Midbrain (tissue), 1 donor: ENCODE measurements at places on chromosomes 7 and 10.

DNA sequence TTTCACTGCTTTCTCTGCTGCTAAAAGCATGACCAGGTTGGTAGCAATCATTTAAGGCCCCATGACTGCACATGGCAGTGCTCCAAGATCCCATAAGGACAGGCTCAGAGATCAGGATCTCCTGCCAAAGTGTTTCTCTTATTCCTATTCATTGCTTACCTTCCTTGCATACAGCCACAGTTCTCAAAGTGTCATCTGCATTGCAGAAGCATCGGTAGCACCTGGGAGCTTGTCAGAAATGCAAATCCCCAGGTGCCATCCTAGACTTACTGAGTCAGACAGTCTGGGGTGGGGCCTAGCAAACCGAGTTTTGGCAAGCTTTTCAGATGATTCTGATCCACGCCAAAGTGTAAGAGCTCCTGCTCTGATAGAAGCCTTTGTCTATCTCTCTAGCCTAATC is 489.0 kb upstream of the AUTS2 start:
- DNase-seq: no peak

- no peak for DNase-seq
Observed at GRCh38 chr7:112508404-112508803, 27.6 kb downstream of the LSMEM1 start.

- no peak for DNase-seq
Observed at GRCh38 chr10:117790179-117790578, 247.6 kb downstream of the EMX2 start.

DNA sequence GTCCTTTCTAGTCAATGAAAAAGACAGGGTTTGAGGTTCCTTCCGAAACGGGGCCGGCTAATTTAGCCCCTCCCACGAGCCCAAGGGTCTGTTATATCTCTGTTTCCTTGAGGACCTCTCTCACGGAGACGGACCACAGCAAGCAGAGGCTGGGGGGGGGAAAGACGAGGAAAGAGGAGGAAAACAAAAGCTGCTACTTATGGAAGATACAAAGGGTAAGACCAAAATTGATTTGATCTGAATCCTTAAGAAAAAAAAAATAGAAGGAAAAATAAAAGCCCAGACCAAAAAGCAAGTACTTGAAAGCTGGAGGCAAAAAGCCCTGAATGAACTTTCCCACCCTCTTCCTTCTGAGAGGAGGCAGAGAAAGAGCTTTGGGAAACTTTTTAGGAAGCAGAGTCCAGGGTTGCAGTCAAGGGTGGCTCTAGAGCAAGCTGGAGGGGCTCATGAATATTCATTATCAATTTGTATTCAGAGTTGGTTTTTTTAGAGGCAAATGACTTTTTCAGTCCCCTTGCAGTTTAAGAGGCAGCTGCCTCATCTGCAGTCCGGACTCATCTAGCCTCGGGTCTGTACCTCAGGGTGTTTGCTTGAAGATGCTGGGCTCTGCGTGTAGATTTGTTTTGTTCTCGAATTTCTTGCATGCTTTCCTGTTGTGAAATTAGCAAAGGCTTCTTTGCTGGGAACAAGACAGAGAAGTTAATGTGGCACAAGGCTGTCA is at the start of gene ENTPD1:
Gene ENTPD1 (plus strand): TSS at position 123 of the 721 bp plus-strand sequence. CDS start 77 bp downstream, at position 200.
- peak; percentile 44 for DNase-seq

- no peak for DNase-seq
Observed at GRCh38 chr10:69640196-69640980, 10.3 kb downstream of the FAM241B start.

GRCh38 chr7:52006674-52007073 is 690.1 kb upstream of the COBL start:
- DNase-seq: no peak

GRCh38 chr7:70542750-70543376 is 589.1 kb upstream of the GALNT17 start:
- no peak for DNase-seq

DNA sequence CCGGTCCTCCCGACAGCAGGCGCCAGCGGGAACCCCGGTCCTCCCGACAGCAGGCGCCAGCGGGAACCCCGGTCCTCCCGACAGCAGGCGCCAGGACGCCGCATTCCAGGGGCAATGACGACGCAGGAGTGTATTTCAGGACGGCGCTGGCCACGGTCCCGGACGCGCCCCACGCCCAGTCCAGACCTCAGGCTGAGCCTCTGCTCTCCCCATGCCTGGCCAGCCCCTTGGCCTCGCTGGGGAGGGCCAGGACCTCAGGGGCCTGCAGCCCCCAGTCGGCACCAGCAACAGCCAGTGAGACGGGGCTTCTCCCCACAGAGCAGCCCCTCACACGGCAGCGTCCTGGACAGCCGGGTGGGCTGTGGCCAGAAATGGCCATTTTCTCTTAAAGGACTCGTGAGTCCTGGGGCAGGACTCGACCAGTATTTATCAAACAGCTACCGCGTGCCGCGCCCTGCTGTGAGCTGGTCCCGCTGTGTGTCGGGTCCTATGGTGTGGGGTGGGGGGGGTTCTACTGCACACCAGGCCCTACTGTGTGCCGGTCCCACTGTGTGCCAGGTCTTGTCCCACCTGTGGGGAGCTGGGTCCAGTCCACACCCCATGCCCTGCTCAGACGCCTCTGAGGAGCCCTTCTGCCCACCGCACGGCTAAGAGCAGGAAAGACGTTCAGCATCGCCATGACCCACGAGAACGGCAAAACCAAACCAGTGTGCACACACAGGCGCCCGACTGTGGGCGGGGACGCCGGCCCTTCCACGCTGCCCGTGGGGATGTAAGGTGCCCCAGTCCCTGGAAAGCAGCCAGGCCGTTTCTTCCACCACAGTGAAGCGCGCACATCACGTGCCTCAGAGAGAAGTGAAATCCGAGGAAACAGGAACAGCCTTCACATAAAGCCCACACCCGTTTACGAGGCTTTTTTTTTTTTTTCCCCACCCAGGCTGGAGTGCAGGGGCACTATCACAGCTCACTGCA is 33.3 kb downstream of the GET4 start:
- DNase-seq: peak; percentile 34

DNA sequence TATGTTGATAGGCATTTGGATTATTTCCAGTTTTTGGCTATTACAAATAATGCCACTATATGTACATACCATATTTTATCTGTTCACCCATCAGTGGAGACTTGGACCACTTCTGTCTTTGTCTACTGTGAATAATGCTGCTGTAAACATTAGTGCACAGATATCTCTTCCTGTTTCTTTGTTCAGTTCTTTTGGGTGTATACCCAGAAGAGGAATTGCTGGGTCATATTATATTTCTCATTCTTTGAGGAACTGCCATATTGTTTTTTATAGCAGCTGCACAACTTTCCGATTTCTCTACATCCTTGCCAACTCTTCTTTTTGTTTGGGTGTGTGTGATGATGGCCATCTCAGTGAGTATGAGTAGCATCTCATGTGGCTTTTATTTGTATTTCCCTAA is 218.0 kb downstream of the LRMDA start:
- DNase-seq: no peak

DNA sequence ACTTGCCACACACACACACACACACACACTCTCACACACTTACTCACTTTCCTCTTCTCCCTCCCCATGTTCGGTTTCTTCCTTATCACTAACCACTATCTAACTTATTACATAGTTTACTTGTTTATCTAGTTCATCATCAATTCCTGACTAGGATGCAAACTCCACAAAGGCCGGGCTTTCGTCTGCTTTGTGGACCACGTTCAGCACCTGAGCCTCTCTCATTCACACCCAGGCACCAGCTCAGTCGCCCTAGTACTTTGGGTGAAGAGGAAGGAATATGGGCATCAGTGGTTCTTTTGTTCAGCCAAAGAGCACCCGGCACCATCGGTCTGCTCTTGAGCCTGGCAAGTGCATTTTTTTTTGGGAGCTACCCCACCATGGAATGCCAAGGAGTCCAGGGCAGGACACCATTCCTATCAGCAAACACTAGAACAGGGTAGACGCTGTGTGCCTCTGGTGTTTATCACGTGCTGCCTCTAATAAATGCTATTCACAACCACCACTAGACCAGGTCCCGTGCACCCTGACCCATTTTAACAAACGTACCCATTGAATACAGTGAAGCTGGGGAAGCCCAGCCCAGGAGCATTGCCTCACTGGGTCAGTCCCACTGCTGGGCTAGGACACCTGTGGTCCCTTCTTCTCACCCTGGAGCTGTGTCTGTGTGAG is 2.2 kb downstream of the C10orf67 start:
- no peak for DNase-seq

- DNase-seq: no peak
Observed at GRCh38 chr7:131835141-131835540, 278.7 kb upstream of the PODXL start.

DNA sequence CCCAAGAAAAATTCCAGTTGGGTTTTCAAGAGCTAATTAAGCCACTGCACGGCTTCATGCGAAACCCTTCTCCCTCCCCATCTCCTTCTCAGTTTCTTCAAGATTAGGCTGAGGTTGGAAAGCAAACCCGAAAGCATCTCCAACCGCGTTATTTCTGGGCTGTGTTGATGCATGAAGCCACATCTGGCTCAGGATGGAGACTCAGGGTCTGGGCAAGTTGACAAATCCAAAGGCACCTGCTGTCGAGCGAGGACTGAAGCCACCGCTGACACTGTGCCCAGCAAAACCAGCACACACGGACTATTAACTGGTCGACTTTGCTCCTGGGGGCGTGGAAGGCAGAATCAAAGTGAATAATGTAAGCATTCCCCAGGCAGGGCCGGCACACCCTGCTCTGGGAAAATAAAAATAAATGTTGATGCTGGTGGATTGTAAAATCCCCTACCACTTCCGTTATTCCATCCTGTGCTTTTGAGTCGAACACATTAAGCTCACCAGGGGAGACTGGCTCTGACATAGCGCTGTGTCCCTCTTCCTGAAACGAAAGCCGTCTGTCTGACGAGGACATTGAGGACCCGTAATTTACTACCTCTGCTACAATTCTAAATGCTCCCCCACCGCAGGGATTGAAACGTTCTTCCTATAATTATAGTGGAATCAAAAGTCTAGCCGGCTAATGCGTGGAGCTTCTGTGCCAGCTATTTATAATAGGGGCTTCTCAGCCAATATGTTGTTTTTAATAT is 269.8 kb downstream of the ADARB2 start:
- no peak for DNase-seq

- DNase-seq: no peak
Observed at GRCh38 chr7:70005891-70006260, 407.6 kb downstream of the AUTS2 start.

DNA sequence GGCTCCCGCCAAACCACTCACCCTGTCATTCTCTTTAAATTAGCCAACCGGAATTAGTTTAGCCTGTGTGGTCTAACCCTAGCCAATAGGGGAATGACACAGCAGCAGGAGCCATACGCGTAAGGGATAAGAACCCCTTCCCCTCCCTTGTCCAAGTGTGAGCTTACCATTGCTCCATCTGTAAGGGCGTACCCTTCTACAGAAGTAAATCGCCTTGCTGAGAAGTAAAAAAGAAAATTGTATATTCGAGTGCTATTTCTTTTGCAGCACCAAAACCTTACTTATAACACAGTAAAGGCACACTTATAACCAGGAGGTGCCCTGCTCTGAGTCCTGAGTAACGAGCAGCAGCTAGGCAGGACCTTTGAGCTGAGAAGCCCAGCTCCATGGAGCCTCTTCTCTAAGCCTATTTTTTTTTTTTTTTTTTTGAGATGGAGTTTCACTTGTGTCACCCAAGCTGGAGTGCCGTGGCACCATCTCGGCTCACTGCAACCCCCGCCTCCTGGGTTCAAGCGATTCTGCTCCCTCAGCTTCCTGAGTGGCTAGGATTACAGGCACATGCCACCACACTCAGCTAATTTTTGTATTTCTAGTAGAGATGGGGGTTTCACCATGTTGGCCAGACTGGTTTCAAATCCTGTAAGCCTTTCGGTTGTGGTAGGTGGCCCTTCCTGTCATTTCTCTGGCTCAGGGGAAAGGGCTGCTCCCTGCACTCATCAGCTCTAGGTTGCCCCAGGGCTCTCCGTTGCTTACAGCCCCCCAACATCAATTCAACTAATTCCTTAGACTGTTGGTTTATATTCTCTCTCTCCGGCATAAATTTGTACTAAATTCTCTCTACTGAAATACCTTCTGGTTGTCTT is 73.3 kb downstream of the NSUN6 start:
- no peak for DNase-seq

DNA sequence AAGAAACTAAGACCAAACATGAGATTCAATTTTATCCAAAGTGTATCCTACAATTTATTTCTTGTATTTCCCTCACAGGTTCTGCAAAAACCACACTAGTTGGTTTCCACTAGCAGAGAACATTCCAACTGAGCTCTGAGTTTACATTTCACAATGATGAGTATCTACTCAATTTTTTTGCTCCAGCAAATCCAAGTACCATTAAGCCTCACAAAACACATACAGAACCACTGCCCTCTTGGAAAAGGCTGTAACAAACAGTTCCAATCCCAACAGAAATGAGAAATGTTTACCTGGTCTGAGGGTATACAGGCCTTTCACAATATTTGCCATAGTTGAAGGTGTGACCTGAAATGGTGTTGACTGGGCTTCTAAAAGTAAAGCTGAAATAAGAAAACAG is 59.9 kb downstream of the CACUL1 start:
- no peak for DNase-seq

GRCh38 chr10:73648975-73649829 is 6.6 kb downstream of the SYNPO2L start:
- DNase-seq: no peak

DNA sequence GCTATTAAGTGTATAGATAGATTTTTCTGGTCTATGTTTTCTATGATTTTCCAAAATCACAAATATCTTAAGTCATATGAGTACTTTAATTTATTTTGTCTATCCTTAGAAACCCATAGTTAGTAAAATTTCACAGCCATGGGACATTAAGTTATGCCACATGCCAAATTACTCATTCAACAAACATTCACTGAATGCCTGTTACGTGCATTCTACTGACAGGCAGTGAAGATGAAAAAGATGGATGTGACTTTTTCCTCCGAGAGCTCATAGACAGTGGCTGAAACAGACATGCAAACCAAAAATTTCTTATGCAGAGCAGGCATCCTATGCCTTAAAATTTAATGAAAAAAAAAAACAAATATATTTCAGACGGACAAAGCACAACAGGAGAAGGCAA is 84.9 kb downstream of the CHRM2 start:
- DNase-seq: no peak

- DNase-seq: peak; percentile 15
Observed at GRCh38 chr10:86349474-86349873, 17.1 kb downstream of the GRID1 start.

- no peak for DNase-seq
Observed at GRCh38 chr7:117165656-117166055, 157.2 kb downstream of the WNT2 start.

- no peak for DNase-seq
Observed at GRCh38 chr7:30181736-30182522, 47.1 kb downstream of the MTURN start.

GRCh38 chr7:142104550-142105527 is 6.7 kb upstream of the MGAM2 start:
- DNase-seq: no peak

DNA sequence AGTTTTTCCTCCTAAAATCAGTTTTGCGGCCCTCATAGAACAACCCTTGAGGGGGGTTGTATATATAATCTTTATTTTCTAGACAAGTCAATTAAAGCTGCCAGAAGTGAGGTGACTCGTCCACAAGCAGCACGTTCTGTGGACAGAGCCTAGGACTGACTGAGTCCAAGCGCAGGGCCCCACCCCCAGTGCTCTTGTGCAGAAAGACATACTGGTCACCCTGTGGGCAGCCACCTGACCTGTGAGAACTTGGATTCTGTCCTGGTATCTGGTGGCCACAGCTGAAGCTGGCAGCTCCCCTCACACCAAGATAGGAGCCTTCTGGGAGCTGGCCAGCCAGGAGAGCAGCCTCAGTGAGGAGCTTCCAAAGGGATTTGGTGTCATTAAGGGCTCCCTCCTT is 89.3 kb downstream of the GRK5 start:
- DNase-seq: no peak
